Posterior cingulate gyrus (tissue), 11 donors: ENCODE measurements at places on chromosomes 1 and 21.

- DNase-seq = no peak
These were observed 58.5 kb downstream of the PHACTR4 start for GRCh38 chr1:28428012-28428411.

GRCh38 chr1:208058756-208059155 is 147.8 kb upstream of the CD34 start:
- DNase-seq = no peak

GRCh38 chr1:43912607-43913006 is 21.0 kb upstream of the ARTN start:
- DNase-seq = no peak

- DNase-seq = no peak
These were observed 1.4 kb upstream of the RGS2 start for GRCh38 chr1:192807211-192808162.

- no peak for DNase-seq
These were observed 27.3 kb downstream of the ZBTB8OS start for GRCh38 chr1:32622806-32623681.

DNA sequence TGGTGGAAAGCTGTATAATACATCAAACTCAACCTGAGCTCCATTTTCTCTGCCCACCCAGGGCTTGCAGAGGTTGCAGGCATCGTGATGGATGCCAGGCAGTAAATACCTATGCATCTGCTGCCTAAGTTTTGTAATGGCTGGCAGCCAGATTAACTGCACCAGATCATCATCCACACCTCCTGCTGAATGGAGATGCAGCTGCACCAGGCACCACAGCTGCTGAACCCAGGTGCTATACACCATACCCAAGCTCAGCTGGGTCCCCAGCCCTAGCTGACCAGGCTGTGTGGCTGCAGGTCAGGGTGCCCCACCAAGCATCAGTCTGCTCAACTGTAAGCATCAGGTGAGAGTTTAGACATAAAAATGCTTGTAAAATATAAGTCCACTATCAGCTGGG is 6.7 kb upstream of the SNAPIN start:
- DNase-seq = no peak

DNA sequence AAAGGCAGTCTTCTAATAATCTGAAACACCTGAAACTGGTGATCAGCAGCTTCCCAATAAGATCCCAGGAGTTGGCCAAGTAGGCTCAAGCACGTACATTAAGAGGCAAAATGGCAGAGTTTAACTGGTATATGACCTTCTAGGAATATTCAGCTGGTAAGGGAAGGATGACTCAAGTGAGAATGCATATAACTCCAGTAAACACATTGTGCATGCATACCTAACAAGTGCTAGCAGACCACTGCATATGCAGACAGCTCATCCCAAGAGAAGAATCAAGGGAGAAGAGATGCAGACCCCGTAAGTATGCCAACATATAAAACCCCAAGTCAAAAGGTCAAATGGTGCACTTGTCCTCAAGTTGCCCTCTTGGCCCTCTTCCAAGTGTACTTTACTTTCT is 73.0 kb upstream of the ZRANB2 start:
- DNase-seq = no peak
